Activated CD8-positive, alpha-beta memory T cell treated with anti-CD3 and anti-CD28 coated beads, Interleukin-2, amount 50 U/mL, for 4 hours (primary cell): ENCODE measurements at places on chromosomes 4 and X.

GRCh38 chr4:152090543-152090942, 329.7 kb upstream of the GATB start:
- DNase-seq, result no peak

GRCh38 chr4:11876104-11876503, 447.4 kb upstream of the HS3ST1 start:
- DNase-seq, result no peak

DNA sequence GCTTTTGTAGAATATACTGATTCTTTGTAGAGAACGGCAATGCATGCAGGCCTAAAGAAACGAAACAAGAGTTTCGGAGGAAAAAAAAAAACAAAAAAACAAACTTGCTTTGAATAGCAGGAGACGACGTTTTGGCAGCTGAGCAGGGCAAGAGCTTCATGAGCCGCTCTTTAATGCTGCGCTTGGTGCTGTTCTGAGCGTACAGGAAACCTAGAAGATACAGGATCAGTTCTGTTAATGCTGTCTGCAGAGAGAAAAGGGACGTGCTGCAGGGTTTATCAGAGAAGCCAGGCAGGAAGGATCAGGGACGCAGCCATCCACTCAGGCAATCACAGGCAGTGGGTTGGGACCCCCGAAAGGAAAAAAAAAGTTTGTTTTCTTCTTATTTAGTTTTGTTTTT, 182.2 kb downstream of the PACRGL start:
- DNase-seq, result no peak

DNA sequence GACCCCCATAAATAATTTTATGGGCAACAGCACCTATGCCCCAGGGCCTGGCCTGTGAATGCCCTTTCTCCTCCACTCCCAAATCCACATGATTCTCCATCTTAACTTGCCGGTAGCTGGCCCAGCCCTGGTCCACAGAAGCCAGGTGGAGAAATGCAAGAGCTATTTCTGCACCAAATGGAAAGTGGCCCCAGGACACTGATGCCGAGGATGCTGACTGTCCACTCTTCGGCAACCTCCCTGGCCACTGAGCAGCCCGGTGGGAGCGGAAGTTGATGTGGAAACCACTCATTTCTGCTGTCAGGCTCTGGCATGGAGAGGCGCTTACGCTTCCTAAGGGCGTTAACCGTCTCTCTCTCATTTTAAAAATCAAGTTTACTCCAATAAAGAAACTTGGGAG, 58.8 kb downstream of the JAKMIP1 start:
- no peak for DNase-seq

DNA sequence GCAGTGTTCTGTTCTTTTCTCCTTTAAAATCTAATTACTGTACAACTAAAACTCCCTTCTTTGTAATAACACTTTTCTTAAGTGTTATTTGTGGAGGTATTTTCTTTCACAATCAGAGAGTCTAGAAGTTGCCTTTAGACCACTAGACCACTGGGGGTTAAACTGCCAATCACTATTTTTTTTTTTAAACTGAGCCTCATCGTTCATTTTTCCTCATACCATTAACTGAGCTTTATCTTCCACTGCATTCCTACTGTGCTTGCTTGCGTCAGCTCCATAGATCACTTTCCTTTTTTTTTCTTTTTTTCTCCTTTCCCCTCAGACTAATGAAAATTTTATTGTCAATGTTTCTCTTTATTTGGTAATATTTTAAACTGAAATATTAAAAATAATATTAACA, 310.6 kb downstream of the PDHA2 start:
- no peak for DNase-seq

DNA sequence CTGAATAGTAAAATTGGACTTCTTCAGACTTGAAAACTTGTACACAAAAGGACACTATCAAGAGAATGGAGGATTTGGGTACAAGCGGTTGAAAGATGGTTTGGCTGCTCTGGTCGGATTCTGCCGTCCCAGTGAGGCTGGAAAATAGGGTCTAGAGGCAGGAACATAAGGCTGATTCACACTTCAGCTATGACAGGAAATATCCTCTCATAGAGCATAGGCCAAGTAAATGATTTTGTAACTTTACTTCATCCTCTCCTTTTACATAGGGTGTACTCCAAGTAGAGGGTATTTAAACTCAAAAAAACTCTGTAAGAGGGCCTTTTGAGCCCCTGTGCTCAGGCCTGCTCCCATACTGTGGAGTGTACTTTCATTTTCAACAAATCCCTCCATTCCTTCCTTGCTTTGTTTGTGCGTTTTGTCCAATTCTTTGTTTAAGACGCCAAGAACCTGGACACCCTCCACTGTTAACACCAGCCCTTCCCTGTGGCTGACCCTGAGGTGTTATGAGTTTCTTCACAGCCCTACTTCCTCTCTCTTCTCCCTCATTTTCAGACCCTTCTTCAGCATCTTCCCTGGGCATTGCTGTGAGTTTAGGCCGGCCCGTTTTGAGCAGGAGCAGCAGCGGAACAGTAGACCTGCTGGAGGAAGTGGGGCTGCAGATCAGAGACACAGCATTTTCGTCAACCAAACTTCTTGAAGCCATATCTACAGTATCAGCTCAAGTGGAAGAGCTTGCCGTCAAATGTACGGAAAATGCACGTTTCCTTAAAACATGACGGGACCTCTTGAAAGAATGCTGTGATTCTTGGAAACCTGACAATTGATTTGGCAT, 7.2 kb downstream of the PGAM4 start:
- no peak for DNase-seq

- no peak for DNase-seq
Measured at GRCh38 chr4:74675673-74676279, 118.5 kb downstream of the BTC start.

DNA sequence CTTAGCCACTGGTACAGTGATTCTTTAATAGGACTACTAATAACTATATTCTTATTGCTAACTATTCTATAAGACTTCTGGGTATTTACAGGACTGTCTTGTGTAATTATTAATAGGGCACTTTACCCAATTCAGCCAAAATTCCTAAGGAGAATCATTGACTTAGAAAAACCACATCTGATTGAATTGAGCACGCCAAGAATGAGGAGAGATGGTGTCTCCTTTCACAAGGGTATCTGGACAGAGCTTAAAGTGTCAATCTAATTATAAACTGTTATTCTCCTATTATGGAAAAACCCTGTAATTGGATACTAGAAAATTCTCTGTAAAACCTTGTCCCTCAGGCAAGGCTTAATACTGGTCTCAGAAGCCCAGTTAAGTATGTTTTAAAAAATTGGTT, 111.1 kb upstream of the TLL1 start:
- DNase-seq, result no peak

DNA sequence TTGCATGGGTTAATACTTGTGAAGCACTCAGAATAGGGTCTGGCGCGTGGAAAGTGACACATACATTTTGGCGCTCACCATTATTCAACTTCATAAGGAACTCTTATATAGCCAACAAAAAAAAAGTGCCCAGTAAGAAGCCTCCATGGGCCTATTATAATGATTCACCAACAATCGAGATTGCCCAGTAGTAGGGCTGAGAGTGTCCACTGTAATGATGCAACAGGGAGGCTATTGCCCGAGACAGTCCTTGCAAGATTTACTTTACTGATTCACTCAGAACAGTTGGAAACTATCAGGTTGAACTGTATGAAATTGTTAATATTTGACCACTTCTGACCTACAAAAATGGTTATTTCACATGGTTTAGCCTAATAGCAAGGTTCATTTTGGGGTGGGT, 86.0 kb downstream of the PJA1 start:
- DNase-seq, result no peak

GRCh38 chr4:176838601-176839433, 46.1 kb upstream of the VEGFC start:
- no peak for DNase-seq

DNA sequence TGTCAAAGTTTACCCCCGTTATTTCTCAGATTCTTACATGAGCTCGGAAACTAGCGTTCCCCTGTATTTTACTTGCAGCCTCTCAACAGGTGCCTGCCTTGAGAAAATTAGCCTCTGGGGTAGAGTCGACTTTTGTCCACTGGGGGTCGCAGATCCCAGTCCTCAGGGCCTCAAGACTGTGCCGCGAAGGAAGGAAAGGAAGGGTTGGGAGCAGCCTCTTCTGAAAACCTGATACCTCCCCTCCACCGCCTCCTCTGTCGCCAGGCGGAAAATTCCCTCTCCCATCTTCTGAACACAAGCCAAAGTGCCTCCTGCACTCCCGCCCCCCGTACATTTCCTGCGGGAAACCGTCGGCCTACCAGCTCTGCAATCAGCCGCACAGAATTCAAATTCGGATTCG, 44.4 kb upstream of the TMSB15B start:
- DNase-seq, result peak; percentile 47

DNA sequence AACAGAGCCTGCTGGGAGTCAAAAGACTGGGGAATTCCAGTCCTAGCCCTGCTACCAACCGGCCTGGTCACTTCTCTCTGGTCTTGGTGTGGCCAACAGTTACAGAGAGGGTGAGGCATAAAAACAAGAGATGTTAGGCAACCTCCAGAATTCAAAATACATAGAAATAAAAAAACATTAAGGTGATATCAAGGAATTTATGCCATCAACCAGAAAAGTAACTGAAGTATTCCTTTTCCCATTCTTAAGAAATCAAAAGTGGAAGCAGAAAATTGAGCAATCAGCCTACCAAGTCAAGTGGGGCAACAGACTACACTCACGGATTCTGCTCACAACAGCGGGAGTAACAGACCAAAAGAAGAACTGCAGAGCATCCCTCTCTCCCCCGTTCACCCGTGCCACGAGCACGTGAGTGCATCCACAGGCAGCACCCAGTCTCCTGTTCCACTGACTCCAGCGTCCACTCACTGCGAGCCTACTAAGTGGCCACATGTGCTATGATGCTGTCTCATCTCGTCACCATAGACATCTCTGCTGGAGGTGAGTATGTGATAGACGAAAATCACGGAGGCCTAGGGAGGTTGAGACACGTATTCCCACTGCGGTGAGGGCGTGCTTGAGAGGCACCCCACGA, 29.3 kb downstream of the AFAP1 start:
- no peak for DNase-seq

DNA sequence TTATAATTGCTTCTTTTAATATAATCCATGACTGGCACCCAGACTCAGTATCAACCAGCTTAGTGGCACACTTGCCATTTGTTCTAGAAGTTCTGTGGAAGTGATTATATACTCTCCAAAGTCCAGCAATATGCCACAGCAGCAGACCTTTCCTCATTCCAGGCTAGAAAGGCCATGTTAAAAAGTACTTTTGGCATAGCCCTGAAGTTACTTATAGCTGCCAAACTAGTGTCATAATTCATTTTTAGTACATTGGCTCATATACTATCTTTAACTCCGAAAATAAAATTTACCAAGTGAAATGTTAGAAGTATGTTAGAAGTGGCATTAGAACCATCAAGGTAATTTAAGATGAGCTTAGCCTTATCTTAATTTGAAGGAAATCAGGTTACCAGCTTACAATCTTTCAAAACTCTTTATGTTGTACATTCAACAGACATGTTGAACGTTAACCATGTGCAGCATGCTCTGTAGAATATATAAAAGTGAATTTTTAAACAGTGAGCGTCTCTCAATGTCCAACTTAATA, 714.2 kb upstream of the LCORL start:
- DNase-seq, result no peak

DNA sequence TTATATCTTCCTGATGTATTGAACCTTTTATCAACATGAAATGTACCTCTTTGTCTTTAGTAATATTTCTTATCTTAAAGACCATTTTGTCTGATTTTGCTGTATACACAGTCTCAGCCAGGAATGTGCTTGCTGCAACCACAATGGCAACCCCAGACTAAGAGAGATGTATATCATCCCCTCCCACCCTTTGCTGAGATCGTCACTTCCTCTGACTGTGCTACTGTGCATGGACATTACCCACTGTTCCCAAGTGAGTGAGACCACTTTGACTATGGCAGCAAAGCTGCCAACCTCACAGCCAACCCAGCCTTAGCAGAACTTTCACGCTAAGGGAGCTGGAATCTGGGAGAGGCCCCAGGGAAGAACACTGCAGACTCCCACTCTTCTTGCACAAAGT, 46.0 kb downstream of the EIF2S3 start:
- DNase-seq, result no peak

- DNase-seq, result no peak
Measured at GRCh38 chrX:149004936-149005335, 500.2 kb downstream of the IDS start.

DNA sequence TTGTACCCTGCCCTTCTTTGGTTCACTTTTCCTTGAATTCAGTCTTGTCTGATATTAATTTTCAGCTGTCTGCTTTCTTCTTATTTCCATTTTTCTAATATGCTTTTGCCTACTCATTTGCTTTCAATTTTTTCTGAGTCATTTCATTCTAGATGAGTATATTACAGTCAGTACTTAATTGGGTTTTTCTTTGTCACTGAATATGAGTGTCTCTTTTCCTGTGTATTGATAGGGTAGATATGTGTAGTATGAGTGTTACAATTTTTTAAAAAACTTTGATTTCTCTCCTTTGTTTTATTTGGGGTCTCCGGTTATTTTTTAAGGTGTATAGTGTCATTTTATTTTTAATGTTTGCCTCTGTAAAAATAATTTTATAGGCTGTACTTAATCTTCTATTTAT, 222.2 kb downstream of the IDS start:
- DNase-seq, result no peak

DNA sequence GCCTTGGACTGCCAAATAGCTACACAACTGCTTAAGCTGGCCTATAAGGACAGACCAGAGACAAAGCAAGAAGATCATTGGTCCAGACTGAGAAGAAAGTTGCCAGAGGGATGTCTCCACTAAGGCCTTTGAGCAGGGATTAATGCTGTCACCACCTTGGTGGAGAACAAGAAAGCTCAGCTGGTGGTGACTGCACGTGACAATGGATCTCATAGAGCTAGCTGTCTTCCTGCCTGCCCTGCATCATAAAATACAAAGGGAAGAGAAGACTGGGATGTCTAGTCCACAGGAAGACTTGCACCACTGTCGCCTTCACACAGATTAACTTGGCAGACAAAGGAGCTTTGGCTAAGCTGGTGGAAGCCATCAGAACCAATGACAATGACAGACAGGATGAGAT, 40.5 kb upstream of the FAM120C start:
- DNase-seq, result no peak

DNA sequence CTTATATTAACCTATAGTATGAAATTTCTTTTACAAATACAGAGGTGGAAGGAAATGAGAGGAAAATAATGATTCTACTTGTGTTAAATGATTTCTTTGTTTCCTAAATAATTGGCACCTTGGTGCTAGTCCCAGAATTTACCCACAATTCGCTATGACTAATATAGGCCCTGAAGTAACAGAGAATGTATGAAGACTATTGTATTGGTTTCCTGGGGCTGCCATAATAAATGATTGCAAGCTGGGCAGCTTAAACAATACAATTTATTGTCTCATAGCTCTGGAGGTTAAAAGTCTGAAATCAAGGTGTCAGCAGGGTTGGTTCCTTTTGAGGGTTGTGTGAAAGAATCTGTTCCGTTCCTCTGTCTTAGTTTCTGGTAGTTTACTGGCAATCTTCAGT, 74.8 kb upstream of the GPRIN3 start:
- no peak for DNase-seq

DNA sequence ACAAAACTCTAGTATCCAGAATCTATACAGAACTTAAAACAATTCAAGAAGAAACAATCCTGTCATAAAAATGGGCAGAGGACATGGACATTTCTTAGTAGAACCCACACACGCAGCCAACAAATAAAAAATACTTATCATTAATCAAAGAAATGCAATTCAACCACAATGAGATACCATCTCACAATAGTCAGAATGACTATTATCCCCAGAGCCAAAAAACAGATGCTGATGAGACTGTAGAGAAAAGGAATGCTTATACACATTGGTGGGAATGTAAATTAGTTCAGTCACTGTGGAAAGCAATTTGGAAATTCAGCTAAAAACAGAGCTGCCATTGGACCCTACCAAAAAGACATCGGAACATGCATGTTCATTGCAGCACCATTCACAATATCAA, 37.9 kb downstream of the RAB40AL start:
- no peak for DNase-seq

- DNase-seq, result no peak
Measured at GRCh38 chr4:96052827-96053226, 212.9 kb downstream of the PDHA2 start.
